ENCODE measurements at places on chromosomes 7 and 10.

DNA sequence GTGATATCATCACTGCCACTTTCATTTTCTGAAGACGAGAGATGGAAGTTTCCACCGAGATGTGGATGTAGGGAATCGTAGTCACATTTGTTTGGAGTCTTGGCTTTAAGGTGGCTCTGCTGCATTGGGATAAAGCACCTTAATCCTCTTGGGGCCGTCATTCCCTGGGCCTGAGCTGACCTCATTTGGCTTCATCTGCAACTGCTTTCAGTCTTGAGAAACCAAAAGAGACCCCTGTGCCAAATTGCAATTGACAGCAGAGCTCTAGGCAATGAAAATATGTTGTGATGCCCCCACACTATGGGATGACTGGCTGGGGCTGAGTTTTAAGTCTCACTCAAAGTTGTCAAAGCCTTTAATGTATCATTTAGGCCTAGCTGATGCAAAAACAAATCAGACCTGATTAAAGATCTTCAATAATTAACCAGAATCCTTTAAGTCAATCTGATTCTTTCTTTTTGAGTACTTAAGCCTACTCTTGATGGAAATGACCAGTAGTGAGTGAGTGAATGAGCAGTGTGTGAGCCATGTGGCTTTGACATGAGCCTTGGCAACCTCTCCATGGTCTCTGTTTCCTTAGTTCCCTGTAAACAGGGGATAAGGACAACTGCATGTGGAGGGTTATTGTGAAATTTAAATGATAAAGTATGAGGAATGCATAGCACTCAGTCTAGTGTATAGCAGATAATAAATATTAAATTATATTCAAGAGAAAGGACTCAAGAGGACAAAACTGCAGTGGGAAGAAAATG lies 155.0 kb downstream of the BMPER start:
- DNase-seq: no peak

DNA sequence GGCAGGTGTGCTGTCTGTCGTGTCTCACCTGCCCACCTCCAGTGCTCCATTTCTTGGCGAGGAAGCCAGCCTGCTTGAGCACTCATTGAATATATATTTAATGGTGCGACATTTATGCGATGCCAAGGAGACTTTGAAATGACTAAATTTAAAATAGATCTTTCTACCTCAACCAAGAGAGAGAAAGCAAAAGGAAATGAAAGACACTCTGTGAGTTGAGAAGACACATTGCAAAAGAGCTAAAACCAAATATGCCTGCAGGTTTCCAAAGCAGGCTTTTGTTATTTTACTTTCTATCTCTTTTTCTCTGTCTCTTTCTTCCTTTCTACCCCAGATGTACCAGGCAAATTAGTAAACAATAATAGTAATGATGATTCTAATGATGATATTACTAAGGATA lies 53.6 kb upstream of the AOAH start:
- no peak for DNase-seq

DNA sequence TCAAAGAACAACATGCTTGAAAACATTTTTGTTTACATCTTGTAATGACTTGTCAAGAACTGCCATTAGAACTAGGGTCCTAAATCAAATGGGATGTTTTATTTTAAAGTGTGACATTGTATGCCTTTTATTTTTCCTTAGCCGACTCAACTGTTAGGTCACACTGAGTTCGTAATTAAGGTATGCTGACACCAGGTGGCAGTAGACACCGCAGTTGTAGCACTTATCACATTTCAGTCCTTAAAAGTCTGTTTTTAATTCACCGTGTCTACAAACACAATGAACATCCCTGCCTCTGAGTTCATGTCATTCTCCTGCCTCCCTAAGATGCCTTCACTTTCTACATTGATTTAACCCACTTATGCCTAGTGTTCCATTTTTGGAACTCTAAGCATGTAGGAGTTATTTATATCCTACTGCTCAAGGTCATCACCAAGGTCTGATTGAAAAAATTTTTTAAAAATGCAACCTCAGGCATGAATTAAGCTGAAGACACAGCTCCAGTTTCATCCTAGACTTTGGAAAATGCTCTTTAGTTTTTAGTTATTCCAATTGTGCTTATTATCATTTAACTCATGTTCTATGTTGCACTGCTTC lies 186.1 kb downstream of the BMPER start:
- DNase-seq: peak; percentile 46

- DNase-seq: no peak
These were observed 142.4 kb upstream of the BMPER start for GRCh38 chr7:33762911-33763306.

GRCh38 chr7:138799336-138800000 lies 1.5 kb upstream of the ATP6V0A4 start:
- DNase-seq: no peak

DNA sequence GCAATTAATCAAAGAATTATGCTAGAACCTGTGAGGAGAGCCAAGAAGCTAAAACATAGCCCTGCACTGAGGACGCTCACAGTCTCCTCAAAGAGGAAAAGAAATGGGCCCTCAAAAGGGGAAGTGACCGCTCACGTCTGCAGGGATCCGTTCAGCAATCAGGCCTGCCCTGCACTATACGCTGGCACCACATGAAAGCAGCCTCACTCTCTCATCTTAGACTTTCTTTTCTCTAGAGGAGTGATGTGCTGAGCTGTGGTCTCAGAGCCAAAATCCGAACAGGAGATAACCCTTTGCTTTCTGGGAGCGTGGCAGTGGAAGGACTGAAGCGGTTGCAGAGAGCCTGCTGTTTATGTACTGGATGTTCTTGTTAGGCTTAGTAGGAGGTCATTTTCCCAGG lies 6.3 kb upstream of the IL2RA start:
- DNase-seq: no peak

GRCh38 chr7:33129806-33130153 lies 416 bp downstream of the BBS9 start:
- no peak for DNase-seq

- DNase-seq: no peak
These were observed 85.8 kb downstream of the ZNF92 start for GRCh38 chr7:65459438-65459837.

GRCh38 chr7:6250364-6250833 lies 22.0 kb downstream of the CYTH3 start:
- DNase-seq: no peak

- no peak for DNase-seq
These were observed 54.9 kb downstream of the AKAP9 start for GRCh38 chr7:91995391-91996105.

DNA sequence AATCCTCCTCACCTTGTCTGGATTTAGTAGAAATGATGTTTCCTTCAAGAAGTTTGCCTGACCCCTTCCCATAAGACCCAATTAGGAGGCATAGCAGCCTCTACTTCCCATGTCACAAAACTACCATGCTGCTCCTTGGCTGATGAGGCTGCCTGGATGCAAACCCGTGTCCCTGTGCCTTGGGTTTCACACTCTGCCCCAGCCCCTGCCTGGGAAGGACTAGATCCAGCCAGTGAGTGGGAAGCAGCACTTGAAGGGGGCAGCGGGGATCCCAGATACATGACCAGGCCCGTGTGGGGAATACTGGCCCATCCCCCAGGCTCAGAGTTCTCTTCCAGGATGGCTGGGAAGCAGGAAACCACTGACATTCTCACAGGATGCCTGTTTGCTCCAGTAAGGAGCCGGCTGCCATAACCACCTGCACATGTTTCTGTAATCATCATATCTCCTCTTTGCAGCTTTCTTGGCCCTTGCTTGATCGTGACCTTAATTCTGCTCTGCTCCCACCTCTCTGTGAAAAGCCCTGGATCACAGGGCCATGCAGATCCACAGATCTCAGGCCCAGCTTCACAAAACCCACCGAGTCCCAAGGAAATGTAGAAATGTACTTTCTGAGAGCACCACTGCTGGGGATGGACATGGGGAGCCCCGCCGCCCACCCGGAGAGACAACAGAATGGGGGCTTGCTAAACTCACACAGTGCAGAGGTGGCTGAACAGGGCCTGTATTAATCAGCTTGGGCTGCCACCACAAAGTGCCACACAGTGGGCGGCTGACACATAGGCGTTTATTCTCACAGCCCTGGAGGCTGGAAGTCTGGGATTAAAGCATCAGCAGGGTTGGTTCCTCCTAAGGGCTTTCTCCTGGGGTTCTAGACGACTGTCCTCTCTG lies 287.8 kb upstream of the IGFBP3 start:
- no peak for DNase-seq

DNA sequence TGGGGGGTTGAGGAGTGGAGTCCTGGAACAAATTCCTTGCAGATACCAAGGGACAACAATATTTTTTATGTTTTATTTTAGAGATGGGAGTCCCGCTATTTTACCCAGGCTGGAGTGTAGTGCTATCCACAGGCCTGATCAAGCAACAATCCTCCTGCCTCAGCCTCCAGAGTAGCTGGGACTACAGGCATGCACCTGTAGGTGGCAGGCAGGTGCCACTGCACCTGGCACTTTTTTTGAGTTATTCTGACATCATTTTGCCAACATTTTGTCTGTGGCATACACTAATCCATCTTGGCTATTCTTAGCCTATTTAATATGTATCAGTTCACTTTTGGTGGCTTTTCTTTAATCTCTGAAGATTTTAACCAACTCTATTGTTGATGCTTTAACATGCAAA lies 317.8 kb upstream of the MTPN start:
- no peak for DNase-seq

DNA sequence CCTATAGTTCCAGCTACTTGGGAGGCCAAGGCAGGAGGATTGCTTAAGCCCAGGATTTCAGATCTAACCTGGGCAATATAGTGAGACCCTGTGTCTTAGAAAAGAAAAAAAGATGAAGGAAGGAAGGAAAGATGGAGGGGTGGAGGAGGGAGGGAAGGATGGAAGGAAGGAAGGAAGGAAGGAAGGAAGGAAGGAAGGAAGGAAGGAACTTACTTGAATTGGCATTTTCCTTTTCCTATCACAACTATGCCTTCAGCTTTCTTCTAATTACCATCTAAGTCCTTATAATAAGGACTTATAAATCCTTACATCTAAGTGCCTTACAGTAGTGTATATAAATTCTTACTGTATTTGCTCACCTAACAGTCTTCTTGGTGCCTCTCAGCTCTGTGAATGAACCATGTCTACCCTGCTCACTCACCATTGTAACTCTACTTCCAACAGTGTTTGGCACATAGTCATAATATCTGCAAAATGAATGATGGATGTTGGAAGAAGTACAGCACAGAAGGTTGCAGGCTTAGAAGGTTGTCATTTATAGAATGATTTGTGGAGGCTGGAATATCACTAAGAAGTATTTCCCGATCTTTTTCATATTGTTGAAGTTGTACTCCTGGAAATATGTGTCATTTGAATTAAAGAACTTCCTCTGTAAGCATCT lies 125.5 kb downstream of the KIAA1217 start:
- no peak for DNase-seq

- DNase-seq: no peak
These were observed 78.4 kb upstream of the MEOX2 start for GRCh38 chr7:15764851-15765382.

GRCh38 chr7:70384024-70384423 lies 747.9 kb upstream of the GALNT17 start:
- DNase-seq: no peak

- DNase-seq: no peak
These were observed 142.7 kb downstream of the KMT2E start for GRCh38 chr7:105156731-105157130.

GRCh38 chr7:95491634-95492314 lies 6.0 kb downstream of the ASB4 start:
- DNase-seq: no peak

GRCh38 chr7:36673703-36674102 lies 50.6 kb downstream of the AOAH start:
- DNase-seq: no peak

DNA sequence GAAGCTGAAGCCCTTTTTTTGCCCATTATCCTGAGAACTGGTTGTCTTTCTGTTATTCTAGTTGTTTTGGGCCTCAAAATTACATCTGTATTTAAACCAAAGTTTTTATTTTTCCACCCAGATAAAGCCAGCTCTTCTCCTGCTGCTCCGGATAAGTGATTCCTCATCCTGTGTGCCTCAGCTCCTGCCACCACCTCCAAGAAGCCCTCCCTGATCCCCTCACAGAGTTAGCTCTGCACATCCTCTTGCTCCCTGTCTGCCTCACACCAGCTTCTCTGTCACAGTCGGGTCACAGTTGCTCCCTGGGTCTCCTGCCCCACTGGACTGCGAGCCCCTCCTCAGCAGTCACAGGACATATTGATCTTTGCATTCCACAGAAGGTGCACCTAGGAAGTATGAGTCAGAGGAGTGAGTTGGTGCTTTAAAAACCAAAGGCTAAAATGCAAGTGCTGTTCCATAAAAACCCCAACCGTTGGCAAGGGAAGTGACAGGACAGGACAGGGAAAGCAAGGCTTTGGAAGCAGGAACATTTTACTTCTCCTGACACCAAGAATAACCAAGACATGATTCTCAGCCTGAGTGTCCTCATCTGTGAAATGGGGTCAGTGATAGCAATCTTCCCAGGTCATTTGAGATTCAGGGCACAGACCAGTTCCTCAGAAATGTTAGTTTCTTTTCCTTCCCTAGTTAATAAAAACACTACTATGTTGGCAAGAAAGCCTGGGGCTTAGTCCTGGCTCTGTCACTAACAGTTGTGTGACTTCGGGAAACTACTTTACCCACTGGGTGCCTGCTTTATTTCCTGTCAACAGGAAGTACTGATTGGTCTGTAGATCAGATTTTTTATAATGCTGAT lies 36.5 kb upstream of the EEPD1 start:
- DNase-seq: no peak

DNA sequence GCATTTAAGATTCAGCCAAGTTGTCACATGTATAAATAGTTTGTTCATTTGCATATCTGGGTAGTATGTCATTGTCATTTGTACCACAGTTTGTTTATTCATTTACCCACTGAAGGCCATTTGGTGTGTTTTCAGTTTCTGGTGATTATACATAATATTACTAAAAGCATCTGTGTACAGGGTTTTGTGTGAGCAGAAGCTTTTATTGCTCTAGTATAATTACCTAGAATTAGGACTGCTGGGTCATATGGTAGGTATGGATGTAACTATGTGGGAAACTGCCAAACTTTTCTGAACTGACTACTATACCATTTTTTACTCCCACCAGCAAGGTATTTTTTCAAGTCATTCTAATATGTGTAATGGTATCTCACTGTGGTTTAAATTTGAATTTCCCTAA lies 584.0 kb upstream of the GHITM start:
- no peak for DNase-seq

DNA sequence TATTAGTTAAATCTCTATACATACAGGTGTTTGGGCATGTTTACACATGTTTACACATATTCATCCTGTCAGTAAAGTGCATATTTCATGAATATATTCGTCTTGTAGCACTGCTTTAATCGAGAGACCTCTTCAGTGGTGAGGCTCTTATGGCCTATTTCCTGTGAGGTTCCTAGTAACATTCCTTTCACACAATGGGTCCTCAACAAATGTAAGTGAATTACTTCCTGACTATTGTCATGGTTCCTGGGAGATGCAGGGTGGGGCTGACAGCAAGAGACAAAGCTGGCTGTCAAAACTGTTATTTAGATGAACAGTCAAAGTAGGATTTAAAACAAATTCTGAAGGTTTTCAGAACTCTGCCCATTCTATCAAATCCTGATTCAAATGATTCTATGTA lies 12.4 kb upstream of the SEMA3A start:
- no peak for DNase-seq
